ENCODE measurements at places on chromosomes 4 and X.

GRCh38 chrX:10505726-10506125 is 114.7 kb downstream of the MID1 start:
- DNase-seq = no peak

DNA sequence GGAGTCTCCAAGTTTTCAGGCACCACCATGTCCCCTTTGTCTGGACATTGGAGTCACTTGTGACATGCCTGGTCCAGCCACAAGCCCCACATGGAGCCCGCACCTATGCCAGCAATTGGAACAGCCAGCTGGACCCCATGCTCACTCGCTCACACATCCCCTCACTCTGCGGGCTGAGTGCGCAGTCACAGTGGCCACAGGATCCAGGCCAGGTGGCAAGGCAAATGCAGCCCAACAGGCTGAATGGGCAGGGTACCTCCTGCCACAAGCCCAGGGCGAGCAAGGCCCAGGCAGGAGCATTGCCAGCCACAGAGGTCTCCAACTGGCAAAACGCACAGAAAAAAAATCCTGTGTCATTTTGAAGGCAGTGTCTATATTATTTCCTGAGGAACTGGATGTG is 82.0 kb downstream of the ANXA10 start:
- DNase-seq = no peak

DNA sequence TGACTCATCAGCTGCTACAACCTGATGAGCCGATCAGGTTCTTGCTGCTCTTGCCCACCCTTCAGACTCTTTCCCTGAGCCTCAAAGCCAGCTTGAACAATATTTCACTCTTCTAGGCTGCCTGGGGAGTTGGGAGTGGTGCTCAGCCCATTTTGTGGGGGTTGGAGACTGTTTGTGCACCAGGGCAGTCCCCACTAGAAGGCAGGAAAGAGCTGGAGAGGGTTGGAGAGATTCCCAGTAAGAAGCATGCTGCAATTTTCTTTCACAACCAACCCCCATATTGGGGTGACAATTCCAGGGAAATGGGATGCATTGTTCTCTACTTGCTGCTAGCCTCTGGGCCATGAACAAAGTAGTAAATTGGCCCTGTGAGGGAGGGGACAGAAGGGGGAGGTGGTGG is 44.1 kb downstream of the SLC16A2 start:
- DNase-seq = no peak

GRCh38 chr4:148443512-148444295 is 1.5 kb upstream of the NR3C2 start:
- peak; percentile 9 for DNase-seq

- no peak for DNase-seq
Measured at GRCh38 chrX:135383249-135383648, 38.5 kb upstream of the SMIM10L2A start.

GRCh38 chrX:15750611-15751154 is 12.6 kb downstream of the CA5B start:
- DNase-seq = no peak

- DNase-seq = no peak
Measured at GRCh38 chr4:19009881-19010280, 988.3 kb upstream of the LCORL start.

DNA sequence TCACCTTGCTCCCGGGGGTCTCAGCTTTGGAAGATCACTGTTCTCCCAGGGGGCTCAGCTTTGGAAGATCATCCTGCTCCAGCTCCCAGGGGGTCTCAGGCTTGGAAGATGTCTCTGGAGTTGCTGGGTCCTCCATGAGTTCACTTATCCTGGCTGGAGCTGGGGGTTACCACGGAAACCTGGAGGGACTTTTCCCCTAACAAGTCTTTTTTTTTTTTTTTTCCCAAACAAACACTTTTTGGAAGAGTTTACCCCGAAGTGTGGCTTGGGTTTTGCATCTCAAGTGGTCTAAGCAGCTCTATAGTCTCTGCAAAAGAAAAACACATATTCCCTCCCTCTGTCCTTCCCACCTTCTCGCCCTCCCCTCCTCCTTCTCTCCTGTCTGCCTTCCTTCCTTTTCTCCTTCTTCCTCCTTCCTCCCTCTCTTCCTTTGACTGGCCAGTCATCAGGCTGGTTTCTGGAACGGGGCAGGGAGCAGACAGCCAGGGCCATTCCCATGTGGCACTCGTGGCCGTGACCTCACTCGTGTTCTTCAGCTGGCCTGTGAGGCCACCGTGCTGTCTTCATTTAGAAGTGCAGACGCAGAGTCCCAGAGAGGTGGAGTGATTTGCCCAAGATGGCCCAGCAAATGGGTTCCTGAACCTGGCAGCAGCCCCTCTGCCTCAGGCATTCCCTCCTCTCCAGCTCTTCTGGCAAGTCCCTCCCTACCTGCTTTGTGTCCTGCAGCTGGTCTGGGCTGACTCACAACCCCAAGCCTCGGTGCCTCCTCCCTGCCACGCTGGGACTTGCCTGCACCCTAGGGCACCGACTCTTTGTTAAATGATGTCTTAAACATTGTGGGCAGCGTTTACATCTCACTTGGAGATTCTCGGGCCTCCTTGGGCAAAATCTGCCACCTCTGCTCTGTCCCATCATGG is 25.9 kb upstream of the HMX1 start:
- no peak for DNase-seq

DNA sequence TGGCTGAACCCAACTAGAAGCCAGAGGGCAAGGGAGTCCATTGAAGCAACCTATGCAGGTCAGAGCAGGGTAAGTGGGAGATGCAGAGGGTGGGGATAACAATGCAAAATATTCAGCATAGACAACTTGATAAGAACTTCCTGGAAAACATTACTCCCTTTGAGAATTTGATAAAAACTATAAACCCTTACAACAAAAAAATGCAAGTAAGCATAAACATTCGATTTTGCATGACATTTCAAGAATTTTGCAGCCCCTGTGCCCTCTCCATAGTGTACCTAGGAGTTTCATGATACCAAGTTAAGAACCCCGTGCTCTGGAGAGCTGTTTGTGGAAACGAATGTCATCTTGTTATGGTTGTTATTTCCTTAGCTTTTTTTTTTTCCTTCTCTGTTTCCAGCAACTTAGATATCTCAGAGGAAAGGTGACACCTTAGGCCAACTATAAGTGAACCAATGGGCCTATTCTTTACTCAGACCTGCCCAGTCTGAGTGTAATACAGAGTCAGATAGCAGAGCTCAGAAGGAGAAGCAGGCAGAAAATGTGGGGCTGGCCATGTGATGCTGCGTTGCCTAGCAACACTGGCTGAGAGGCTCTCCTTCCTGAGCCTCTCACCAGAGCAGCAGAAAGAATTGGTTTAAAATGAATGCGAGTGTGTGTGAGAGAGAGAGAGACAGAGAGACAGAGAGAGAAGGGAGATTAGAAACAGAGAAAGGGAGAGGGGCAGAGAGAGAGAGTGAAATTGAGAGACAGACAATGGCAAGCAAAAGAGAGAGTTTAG is 36.7 kb upstream of the GABRQ start:
- no peak for DNase-seq

DNA sequence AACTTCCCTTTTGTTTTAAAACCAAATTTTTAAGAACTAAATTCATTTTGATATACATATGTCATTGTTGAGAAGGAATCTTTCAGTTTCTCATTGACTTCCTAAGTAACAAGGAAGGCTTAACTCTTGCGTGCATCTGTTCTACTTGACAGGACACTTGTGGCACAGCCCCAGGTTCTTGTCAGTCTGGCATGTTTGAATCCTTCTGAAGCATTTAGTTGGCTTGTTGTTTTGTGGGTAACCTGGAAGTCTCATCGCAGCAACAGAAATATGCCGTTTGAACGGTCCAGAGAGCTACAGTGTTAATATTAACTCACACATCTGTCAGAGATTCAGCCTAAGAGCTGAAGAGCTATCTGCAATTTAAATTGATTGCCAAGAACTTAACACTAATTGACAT is 76.0 kb downstream of the GLRA3 start:
- DNase-seq = no peak

DNA sequence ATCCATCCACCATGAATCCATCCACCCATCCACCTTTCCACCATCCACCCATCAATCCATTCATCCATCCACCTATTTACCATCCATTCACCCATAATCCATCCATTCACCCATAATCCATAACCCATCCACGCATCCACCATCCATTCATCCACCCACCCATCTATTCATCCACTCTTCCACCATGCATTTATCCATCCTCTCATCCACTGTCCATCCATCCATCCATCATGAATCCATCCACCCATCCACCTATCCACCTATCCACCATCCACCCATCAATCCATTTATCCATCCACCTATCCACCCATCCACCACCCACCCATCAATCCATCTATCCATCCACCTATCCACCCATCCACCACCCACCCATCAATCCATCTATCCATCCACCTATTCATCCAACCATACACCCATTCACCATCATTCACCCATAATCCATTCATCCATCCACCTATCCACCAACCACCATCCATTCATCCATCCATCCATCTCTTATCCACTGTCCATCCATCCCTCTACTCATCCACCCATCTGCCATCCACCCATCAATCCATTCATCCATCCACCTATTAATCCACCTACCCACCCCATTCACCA is 179.7 kb upstream of the PSAPL1 start:
- DNase-seq = no peak

DNA sequence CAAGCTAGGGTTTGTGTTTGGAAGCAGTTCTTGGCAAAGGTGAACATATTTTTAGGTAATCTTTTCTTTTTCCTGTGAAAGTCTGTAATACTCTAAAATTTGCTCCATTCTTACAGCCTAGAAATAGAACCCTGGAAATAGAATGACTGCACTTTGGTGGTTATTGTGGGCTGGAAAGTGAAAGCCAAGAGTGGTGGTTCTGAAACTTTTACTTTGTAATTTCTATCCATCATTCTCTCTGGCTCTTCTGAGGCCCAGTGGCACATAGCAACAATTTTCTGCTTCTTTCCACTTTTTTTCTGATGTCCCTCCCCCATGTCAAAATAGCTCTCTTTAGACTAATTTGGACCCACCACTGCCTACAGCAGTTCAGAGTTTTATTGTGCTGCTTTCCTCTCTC is 300.4 kb upstream of the RPS6KA3 start:
- no peak for DNase-seq

DNA sequence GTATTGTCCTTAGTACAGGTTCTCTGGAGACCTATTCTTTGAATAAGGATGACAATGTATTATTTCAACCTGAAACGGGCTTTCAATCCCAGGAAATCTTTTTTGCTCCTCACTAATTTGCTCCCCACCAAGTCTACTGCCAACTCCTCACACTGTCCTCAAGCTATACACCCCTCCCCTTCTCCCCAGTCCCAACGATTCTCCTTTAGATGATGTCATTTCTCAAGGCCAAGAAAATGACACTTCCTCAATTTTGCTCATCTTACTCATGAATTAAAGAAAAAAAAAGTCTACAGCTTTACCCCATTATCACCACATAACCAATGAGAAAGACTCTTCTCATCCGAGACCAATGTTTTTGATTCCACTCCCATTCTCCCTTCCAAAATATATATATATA is 20.6 kb downstream of the AP1S2 start:
- DNase-seq = no peak

DNA sequence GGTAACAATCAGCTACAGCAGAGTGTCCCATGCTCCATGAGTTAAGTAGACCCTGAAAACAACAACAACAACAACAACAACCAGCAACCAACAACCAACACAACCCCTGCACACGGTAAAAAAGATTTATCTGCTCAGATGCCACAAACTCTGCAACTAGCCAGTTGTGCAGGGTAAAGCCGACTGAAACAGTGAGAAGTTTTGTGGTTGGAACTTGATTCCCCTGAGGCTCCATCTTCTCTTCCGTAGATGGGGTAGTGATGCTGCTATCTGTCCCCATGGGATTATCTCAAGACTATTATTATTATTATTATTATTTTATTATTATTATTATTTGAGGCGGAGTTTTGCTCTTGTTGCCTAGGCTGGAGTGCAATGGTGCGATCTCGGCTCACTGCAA is 50.6 kb upstream of the RAPGEF2 start:
- no peak for DNase-seq

DNA sequence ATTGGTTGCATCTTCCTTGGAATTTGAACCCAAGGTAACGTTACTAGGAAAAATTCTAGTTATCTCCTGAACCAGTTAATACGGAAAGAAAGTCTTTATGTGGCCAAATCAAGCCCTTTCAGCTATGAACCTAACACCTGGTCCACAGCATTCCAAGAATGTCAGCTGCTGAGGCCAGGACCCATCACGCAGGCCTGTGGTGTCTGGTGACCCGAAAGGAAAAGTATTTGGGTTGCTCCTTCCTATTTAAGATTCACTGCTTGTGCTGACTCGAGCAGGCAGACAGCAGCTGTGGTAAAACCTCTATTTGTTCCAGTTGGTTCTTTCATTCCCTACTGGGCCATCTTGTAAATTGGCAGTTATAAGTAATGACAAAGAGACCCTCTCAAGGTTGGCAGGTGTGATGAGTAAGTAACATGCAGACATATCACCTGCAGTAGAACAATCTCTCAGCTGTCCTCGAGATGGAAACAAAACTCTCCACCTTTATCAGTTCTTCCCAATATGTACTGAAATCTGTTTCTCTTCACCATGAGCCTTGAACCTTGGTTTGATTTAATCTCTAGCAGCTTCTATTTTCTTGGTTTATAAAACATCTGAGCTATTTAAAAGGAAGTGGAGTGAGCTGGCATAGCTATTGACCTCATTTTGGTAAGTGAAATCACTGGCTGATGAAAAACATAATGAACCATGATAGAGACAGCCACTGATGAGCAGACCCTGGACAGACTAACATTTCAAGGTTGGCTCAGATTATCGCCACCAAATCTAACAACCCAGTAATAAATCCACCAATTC is 182.1 kb upstream of the SMIM31 start:
- DNase-seq = no peak

DNA sequence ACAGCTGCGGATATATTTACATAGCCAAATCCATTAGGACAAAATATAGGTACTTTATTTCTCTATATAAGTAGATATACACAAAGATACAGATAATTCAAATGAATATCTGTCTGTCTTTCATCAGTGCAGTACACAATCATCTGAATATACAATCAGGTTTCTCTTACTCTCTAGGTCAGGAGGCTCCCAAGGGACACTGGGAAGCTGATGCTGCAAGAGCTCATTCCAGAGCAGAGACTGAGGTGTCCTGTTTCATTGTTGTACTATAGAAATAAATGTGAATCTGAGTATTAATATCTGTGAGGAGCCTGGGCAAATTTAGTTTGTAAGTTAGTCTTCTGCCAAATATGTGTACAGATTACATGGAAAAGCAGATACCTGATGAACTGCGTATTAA is 4.2 kb downstream of the TLL1 start:
- DNase-seq = no peak

- DNase-seq = no peak
Measured at GRCh38 chr4:2685541-2685940, 70.6 kb downstream of the TNIP2 start.

GRCh38 chr4:5660185-5660584 is 48.2 kb downstream of the EVC2 start:
- DNase-seq = no peak

DNA sequence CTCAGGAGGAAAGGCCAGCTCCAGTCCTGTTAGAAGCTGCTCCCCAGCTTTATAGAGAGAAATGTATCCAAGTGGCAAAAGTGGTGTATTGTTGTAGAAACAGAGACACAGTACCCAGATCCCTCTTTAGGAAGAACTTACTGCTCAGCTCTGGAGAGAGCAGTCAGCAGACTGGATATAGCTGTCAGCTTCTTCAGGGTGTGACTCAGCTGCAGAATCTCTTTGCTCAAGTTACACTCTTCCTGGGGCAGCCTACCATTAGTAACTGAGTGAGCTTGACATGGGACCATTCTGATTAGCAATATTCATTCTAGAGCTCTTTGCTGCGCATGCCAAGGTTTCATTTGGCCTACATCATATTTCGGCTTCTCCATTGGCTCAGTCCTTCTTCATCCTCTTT is 40.5 kb downstream of the ATP1B4 start:
- no peak for DNase-seq

All from HEK293T (cell line).